ENCODE measurements at places on chromosomes 1 and 21. TPM values are rescaled to one million over a fixed set of nuclear protein-coding genes. Genes with fewer than 3 reads are reported as not detected.

DNA sequence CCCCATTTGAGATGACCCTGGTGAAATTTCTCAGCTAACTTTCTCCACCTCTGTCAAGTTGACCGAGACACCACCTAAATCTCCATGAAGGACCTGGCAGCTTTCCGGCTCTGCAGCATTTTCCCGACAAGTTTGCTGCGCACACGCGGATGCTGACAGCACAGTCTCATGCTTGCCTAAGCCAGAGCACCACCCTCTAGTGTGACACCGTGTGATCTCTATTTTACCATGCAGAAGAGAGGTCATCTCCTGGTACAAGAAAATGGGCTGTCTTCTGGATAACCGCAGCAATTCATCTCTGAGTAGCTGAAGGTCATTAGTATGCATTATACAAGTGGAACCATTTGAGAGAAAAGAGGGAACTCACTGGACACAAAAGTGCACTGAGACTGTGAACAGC is 38.9 kb upstream of the H6PD start:
- DNase-seq: no peak

- no peak for DNase-seq
Observed at GRCh38 chr1:62676611-62677356, 11.4 kb downstream of the DOCK7 start.

GRCh38 chr1:151705753-151706463 is 10.7 kb downstream of the CELF3 start:
- peak; percentile 71 for DNase-seq

Gene LRRC41
- total RNA-seq: 74.6 TPM

DNA sequence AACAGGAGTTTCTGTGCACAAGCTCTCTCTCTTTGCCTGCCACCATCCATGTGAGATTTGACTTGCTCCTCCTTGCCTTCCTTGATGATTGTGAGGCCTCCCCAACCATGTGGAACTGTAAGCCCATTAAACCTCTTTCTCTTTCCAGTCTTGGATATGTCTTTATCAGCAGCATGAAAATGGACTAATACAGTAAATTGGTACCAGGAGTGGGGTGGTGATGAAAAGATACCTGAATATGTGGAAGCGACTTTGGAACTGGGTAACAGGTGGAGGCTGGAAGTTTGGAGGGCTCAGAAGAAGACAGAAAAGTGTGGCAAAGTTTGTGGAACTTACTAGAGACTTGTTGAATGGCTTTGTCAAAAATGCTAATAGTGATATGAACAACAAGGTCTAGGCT is 69.1 kb upstream of the VANGL1 start:
- no peak for DNase-seq

Data from lower leg skin (tissue), 4 donors.